Nucleus accumbens (tissue), 56 donors: ENCODE measurements at places on chromosomes 7 and 10.

- no peak for DNase-seq
Measured at GRCh38 chr7:152709287-152710152, 33.6 kb upstream of the XRCC2 start.

- DNase-seq = no peak
Measured at GRCh38 chr7:50768485-50769474, 13.9 kb downstream of the GRB10 start.

DNA sequence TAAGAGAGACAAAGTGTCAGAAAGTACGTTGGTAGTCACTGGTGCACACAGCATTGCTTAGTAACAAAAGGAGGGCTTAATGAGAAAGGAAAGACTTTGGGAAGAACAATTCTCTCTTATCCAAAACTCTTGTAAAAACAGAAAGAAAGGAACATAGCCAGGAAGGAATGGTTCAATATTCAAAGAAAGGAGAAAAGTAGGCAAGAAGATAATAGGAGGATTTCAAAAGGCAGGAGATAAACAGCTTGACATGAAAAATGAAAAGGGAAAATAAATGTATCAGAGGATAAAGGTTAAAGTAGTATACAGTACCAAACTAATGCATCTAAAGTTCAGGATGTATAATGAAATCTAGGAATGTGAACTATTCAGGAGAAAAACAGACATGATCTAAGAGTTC, 20.1 kb downstream of the ZFAND4 start:
- no peak for DNase-seq

- DNase-seq = no peak
Measured at GRCh38 chr10:65753532-65753931, 1172.3 kb upstream of the LRRTM3 start.

- DNase-seq = no peak
Measured at GRCh38 chr7:27527348-27527714, 135.4 kb downstream of the HIBADH start.

DNA sequence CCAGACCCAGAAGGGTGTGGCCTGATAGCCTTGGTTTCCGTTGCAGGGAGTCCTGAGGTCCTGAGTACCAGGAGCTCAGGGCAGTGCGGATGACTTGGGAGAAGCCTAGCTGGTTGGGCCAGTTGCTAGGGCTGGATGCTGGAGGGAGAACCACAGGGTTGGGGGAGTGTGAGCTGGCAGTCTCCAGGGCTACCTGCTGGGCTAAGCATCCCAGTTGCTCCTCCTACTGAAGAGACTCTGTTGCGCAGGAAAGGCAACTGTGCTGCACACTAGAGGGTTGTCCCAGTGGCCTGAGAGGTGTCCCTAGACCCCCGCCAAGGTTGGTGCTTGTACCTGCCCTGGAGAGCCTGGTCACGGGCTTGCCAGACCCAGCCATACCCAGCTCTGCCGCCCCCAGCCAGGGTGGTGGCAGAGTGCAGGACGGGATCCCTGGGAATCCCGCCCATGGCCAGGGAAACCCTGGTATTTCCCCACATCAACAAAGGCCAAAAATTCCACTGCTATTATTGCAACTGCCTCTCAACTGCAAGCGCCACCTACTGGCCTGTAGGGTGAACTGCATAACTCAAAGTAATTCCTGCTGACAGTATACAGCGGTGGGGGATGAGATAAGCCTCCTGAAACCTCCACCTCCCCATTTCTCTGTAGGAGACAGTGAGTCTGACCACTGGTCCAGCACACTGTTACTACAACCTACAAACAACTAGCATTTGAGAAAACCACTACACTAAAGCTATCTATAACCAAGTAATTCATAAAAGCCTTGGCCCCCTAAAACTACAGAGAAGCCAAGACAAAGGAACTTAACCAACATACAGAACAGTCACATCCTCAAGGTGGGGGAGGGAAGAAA, 67.6 kb upstream of the DDC start:
- no peak for DNase-seq
